ENCODE measurements at places on chromosomes 3 and 15. TPM values are rescaled to one million over a fixed set of nuclear protein-coding genes. Genes with fewer than 3 reads are reported as not detected.

DNA sequence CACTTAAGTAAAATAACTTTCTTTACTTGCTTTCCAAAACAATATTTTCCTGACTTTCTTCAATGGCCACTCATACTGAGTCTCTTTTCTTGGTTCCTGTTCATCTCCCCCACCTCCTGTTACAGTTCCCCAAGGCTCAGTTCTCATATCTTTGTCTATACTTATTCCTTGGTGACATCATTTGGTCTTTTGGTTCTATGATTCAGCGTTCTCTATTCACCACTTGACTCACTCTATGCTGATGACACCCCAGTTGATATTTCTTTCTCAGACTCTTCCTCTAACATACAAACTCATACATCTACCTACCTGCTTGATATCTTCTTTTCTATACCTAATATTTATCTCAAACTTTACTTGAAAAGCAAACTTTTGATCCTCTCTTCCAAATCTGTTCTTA, 85.0 kb upstream of the P3H2 start:
- no peak for DNase-seq

The IGF2BP2 gene
- polyA plus RNA-seq: 6.8 TPM

DNA sequence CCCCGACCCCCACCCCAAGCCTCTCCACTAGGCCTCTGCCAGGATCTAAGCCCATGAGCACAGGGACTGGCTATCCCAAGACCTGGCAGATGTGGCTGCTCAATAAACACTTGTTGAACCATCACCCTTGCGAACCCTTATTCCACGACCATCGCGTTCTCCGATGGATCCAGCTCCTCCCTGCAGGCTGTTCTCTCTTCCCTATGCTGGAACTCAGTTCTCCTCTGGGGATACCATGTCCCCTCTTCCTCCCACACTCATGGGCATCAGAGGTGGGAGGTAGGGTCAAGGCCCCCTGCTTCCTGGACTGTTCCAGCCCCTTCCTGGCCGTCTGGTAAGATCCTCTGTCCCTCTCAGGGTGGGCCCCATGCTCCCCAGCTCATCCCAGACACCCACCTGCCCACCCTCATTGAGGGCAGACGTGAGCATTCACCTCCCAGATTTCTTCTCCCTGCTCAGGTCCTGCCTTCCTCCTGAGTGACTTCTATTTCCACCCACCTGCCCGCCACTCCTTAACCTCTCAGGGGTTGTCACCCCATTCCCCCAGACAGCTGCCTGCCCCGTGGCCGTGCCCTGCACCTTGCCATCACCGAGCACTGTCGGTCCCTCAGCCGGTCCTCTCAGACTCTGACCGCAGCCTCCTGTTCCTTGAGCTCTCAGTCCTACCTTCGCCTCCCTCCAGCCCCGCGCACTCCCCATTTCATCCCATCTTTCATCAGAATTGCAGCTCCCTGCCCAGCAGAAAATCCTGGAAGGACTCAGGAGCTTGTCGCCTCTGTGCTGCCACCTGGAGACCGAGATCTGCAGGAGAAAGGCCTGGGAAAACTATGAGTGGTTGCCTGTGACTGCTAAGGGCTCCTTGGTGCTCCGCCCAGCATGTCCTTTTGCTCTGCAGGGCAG, 42.0 kb downstream of the PML start:
- DNase-seq: peak; percentile 52

The SATB1 gene
- 14.6 TPM for polyA plus RNA-seq

- DNase-seq: no peak
Measured at GRCh38 chr15:35833581-35833980, 287.6 kb upstream of the DPH6 start.

GRCh38 chr3:47323431-47324277, 40.9 kb downstream of the KLHL18 start:
- DNase-seq: no peak

GRCh38 chr3:157669416-157669815, 166.2 kb upstream of the VEPH1 start:
- no peak for DNase-seq

- no peak for DNase-seq
Measured at GRCh38 chr3:36866368-36866767, 78.5 kb downstream of the TRANK1 start.

The SQOR gene
- 35.1 TPM for polyA plus RNA-seq

The SCAANT1 gene
- not detected for polyA plus RNA-seq

- DNase-seq: no peak
Measured at GRCh38 chr3:53300826-53301225, 45.0 kb upstream of the TKT start.

DNA sequence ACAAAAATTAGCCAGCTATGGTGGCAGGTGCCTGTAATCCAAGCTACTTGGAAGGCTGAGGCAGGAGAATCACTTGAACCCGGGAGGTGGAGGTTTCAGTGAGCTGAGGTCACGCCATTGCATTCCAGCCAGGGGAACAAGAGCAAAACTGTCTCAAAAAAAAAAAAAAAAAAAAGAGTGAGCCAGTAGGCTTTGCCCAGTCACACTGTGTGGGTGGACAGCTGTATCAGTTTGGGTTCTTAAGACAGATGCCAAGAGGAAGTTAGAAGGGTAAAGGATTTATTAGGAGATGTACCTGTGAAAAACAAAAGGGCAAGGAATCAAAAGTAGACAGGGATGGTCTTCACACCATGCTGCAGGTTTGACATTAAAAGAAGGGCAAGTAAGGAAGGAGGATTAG, 86.1 kb upstream of the CGNL1 start:
- DNase-seq: no peak

GRCh38 chr3:195247086-195247862, 23.7 kb downstream of the XXYLT1 start:
- DNase-seq: peak; percentile 11

Measured in ovary (tissue), 10 donors.